Right hindlimb (tissue), 1 donor: ENCODE measurements at places on chromosomes 16 and 17.
A peak's percentile ranks its signal among the peaks of the same experiment; 100 is the strongest.

DNA sequence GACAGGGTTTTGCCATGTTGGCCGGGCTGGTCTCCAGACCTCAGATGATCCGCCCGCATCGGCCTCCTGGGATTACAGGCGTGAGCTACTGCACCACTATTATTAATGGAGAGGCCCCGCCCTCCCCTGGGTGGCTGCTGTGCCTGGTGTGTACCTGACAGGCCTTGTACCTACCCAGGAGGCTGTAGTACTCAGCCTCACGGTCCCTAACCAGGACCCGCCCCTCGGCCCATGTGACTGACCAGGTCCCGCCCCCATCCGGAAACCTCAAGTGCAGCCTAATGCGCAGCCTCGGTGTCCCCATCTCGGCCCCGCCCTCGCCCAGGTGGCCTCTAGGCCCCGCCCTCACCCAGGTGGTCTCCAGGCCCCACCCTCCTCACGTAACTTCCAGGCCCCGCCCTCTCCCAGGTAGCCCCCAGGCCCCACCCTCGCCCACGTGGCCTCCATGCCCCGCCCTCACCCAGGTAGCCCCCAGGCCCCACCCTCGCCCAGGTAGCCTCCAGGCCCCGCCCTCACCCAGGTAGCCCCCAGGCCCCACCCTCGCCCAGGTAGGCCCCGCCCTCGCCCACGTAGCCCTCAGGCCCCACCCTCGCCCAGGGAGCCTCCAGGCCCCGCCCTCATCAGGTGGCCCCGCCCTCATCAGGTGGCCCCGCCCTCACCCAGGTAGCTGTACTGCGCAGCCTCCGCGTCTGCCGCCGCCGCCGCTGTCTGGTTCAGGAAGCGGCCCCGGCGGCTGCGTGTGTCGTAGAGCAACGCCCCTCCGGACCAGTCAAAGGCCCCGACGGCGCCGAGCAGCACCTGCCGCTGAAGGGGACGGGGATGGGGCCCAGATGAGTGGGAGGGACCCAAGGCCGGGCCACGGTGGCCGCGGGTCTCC lies 31.0 kb downstream of the HASPIN start:
- no peak for DNase-seq

GRCh38 chr17:44804302-44805089 lies 25.6 kb downstream of the GJC1 start:
- DNase-seq, result peak; percentile 78

- DNase-seq, result no peak
Measured at GRCh38 chr17:13478326-13478830, 123.4 kb downstream of the HS3ST3A1 start.

DNA sequence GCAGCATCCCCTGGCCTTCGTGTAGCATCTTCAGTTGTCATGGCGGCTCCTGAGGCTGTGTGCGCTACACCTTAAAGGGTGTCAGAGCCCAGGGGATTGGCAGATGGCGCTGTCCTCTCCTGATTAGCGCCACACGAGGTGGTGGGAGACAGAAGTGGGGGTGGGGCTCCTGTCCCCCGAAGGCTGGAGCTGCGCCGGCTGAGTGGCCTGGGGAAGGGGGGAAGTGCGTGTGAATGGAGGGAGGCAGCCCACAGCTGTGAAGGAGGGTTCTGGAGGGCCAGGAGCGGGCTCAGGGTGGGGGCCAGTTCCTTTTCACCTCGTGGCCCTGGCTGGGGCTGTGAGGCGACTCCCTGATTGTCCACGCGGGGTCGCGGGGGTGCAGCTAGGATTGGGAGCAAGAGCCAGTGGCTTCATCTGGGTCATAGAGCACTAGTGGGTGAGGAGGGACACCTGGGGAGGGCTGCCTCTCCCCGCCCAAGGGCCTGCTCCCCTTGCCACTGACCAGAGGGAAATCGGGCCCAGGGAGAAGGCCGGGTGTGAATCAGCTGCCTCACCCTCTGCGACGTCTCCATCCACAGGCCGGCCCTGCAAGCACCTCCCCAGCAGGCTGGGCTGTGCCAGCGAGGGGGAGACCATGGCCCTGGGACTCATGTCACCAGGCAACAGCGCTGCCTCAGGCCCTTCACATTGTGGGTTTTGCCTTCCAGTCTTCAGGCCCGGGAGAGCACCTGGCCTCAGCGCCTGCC lies 14.1 kb downstream of the BAHCC1 start:
- no peak for DNase-seq

GRCh38 chr16:2786061-2786825 lies 1.1 kb downstream of the PRSS33 start:
- peak; percentile 10 for DNase-seq

GRCh38 chr16:12111223-12111622 lies 134.7 kb downstream of the SNX29 start:
- no peak for DNase-seq

- DNase-seq, result no peak
Measured at GRCh38 chr17:77590951-77591735, 367.4 kb upstream of the TNRC6C start.

- DNase-seq, result no peak
Measured at GRCh38 chr16:20726661-20727060, 15.0 kb downstream of the THUMPD1 start.

GRCh38 chr17:5976251-5976650 lies 93.9 kb upstream of the WSCD1 start:
- DNase-seq, result peak; percentile 31

DNA sequence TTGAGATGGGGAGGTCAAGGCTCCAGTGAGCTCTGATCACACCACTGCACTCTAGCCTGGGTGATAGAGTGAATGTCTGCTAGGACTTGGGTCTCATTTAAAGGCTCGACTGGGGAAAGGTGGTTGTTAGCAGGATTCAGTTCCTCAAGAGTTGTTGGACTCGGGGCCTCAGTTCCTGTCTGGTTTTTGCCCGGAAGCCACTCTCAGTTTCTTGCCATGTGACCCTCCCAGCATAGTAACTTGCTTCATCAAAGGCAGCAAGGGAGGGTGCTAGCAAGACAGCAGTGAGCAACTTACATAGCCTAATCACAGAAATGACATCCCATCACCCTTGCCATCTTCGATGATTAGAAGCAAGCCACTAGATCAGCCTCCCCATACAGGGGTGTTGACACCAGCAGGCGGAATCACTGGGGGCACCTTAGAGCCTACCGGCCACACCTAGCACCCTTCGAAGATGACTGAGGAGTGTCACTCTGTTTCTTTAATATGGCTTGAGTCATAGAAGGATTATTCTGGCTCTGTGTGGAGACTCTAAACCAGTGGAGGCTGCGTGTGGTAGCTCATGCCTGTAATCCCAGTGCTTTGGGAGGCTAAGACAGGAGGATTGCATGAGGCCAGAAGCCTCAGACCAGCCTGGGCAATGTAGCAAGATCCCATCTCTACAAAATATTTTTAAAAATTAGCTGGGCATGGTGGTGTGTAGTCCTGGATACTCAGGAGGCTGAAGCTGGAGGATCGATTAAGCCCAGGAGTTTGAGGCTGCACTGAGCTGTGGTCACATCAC lies 13.2 kb upstream of the SCNN1B start:
- no peak for DNase-seq

- peak; percentile 91 for DNase-seq
Measured at GRCh38 chr17:39197380-39198185, at the start of gene CACNB1. CACNB1 (minus strand) TSS chr17:39197669; CDS start chr17:39197495, 174 bp downstream.

- no peak for DNase-seq
Measured at GRCh38 chr17:57666201-57666870, 78.8 kb downstream of the CCDC182 start.

DNA sequence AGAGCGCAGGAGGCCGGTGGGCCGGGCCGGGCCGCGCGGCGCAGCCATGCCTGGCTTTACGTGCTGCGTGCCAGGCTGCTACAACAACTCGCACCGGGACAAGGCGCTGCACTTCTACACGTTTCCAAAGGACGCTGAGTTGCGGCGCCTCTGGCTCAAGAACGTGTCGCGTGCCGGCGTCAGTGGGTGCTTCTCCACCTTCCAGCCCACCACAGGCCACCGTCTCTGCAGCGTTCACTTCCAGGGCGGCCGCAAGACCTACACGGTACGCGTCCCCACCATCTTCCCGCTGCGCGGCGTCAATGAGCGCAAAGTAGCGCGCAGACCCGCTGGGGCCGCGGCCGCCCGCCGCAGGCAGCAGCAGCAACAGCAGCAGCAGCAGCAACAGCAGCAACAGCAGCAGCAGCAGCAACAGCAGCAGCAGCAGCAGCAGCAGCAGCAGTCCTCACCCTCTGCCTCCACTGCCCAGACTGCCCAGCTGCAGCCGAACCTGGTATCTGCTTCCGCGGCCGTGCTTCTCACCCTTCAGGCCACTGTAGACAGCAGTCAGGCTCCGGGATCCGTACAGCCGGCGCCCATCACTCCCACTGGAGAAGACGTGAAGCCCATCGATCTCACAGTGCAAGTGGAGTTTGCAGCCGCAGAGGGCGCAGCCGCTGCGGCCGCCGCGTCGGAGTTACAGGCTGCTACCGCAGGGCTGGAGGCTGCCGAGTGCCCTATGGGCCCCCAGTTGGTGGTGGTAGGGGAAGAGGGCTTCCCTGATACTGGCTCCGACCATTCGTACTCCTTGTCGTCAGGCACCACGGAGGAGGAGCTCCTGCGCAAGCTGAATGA lies 606 bp downstream of the THAP11 start:
- peak; percentile 64 for DNase-seq

GRCh38 chr16:61364990-61365389 lies 671.2 kb downstream of the CDH8 start:
- DNase-seq, result no peak

- no peak for DNase-seq
Measured at GRCh38 chr17:66523378-66524200, 221.2 kb downstream of the PRKCA start.

DNA sequence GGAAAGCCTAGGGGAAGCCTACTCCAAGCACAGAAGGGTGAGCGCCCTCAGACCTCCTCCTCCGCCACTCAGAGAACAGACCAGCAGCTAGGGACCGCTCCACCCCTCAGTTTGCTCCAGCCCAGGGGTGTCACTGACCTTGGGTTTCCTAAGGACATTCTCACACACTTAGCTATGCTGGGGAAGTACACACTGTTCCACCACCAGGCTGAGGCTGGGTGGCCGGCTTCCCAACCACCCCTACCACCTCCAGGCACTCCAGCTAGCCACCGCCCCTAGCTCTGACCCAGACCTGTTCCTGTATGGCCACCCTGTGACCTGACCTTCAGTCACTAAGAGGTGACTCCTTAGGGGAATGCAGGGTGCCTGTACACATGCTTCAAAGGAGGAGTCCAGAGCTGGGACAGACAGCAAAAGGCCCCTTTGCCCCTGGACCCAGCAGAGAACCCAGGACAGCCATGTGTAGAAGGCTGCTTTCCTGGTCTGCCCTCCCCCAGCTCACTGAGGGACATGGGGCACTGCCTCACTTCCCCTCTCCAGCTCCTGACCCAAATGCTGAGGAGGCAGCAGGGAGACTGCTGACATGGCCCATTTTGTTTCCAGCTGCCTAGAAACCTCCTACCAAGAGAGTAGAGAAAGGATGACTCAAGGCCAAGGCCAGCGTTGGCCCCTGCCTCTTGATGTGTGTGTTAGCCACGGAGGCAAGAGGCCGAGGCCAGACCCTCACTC lies 6.7 kb downstream of the HSPB9 start:
- no peak for DNase-seq

DNA sequence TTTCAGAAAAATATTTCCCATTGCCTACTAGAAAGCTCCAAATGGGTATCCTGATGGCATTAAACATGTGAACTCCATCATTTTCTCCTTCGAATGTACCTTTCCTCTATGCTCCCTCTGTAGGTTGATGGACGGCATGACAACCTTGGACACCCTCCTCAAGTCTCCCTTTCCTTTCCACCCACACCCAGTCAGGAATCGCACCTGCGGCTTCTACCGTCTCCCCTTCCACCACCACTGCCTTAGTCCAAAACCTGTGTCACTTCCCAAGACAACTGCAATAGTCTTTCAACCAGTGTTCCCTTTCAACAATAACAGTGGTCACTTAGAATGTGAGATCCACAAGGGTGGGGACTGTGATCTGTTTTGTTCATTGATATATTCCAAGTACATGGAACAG lies 233.1 kb upstream of the AXIN2 start:
- no peak for DNase-seq

DNA sequence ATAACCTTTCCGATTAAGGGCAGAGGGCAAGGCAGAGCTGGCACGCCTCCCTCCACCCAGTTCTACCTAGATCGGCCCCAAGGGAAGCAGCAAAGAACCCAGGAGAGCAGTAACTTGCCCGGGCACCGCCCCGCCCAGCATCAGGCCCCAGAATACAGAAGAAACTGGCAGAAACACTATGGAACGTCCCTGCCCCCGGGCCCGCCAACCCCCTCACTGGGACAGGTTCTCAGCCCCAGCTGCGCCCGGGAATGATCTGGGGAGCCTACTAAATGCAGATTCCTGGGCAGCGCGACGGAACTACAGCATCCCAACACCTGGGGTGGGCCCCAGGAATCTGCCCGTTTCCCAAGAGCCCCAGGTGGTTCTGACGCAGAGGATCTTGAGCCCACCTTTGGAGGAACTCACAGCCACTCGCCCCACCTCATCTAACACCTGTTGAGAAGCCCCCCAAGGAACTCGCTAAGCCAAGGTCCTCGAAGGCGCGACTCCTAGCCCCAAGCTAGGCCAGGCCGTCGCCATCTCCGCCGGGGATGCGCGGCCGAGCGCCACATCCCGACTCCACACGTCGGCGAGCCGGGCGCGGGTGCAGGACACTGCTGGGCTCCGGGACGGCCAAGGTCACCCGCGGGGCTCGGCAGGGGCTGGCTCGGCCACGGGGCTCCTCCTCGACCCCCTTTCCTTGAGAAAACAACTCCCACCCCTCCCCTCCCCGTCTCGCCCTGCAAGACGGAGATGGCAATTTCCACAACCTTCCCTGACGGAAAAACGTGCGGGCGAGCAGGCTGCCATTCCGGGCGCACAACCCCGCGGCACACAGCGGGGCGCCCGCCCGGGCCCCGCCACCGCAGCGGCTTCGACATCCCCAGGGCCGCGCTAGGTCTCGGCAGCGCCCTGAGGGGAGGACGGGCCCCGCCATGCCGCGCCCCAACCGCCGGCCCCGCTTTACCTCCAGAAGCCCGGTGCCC lies 913 bp downstream of the CDIP1 start:
- DNase-seq, result peak; percentile 48

GRCh38 chr16:52781005-52781630 lies 234.2 kb upstream of the TOX3 start:
- no peak for DNase-seq

DNA sequence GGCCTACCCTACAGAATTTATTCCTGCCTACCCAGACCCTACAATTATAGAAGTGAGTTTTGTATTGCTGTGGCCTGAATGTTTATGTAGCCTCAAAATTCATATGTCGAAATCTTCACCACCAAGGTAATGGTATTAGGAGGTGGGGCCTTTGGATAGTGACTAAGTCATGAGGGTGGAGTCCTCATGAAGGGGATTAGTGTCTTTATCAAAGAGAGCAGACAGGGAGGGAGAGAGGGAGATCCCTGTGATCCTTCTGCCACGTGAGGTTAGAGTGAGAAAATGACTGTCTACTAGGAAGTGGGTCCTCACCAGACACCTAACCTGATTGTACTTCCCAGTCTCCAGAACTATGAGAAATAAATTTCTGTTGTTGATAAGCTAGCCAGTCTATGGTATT lies 981 bp upstream of the DUXB start:
- DNase-seq, result no peak
